ENCODE measurements at places on chromosomes 13 and 19. TPM values are rescaled to one million over a fixed set of nuclear protein-coding genes. Genes with fewer than 3 reads are reported as not detected.

- DNase-seq: peak; percentile 71
Measured at GRCh38 chr13:114078461-114079451, 53.7 kb downstream of the RASA3 start.

GRCh38 chr19:57053401-57053800 lies 66.4 kb upstream of the USP29 start:
- DNase-seq: no peak

- DNase-seq: peak; percentile 62
Measured at GRCh38 chr13:112761701-112762689, 72.2 kb downstream of the ATP11A start.

DNA sequence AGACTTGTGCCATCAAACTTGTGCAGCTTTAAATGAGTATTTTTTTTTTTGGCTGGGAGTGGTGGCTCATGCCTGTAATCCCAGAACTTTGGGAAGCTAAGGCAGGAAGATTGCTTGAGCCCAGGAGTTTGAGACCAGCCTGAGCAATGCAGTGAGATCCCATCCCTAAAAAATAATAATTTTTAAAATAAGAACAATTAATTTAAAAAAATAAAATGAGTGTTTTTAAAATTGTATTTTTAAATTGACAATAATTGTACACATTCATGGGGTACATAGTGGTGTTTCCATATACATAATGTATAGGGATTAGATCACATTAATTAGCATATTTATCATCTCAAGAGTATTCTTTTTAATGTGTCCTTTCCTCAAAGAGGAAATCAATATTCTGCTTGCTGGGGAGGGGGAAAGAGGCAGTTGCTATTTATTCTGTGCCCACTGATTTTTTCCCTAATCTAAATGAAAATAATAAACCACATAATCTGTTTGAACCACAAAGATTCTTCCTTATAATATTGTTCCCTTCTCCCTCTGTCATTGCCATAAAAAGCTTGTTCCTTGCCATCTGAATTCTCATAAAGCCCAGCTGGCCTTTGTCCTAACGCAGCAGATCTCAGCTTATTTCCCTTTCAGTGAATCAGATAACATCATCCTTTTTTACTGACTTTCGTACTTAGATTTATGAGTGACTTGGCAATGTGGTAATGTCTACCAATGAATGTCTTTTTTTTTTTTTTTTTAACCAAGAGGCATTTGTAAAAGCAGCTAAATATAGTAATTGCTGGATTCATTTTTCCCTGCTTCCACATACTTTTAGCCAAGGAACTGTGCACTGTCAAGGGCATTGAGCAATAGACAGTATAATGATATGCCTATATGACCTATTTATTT lies 81.8 kb upstream of the RUBCNL start:
- no peak for DNase-seq

DNA sequence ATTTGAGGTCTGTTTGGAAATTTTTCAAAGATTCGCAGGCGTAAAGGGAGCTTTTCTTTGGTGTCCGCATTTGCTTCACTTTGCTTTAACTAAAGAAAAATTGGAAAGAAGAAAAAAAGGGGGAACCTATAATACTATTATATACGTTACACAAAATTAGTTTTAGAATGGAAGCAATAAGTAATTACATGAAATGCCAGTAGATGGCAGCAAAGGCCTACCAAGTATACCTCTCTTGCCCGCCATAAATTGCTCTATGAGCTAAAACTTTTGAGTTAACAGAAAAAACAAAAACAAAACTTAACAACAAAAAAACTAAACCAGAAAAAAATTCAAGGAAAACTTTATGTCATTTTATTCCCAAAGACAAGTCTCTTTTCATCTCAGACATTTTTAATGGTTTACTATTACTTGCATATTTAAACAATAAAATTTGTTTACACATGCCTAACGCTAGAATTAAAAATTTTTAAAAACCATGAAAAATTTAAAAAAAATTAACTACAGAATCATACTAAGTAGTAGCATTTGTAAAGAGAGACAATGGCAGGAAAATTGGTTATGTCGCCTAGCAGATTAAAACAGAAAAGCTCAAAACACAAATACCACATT lies 271.4 kb downstream of the NALCN start:
- no peak for DNase-seq

The CRB3 gene
- not detected for total RNA-seq

The CCDC194 gene
- 0.43 TPM for total RNA-seq

The FCER2 gene
- total RNA-seq: not detected
